ENCODE measurements at places on chromosomes 12 and 14.
A peak's percentile ranks its signal among the peaks of the same experiment; 100 is the strongest.

DNA sequence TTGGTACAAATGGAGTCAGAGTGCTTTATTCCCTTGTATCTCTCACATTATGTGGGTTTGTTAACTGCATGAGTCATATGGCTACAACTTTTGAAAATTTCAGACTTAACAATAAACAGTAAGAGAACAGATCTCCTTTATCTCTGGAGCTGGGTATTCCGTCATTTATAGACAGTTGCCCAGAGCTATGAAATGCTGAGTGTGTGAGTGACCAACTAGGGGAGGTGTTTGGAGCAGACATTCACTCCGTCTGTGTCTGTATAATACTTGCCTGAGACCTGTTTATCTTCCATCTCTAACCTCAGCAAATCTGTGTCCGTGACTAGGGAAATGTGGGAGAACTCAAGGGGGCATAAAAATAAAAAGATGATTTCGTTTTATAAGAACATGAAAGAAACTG lies 279.9 kb upstream of the FAR2 start:
- DNase-seq: no peak

- no peak for DNase-seq
Measured at GRCh38 chr14:99991331-99991730, 73.9 kb upstream of the EVL start.

GRCh38 chr14:37457334-37457733 lies 137.7 kb downstream of the FOXA1 start:
- no peak for DNase-seq

DNA sequence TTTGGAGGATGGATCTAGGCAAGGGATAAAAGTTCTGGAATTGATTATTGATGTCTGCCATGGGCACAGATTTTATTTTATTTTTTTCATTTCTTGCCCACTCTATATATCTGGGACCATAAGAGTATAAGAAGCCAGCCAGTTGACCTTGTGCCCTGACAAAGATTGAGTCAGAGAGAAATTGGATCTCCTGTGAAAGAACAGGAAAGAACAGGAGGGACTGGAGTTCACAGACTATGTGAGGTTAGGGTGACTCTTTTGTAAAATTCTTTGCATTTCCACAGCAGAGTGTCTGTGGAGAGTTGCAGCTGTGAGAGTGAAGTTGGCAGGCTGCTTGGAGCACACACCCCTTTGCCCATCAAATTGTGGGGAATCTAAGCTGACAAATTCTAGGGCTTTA lies 358.4 kb upstream of the TBX3 start:
- DNase-seq: no peak

GRCh38 chr14:24312736-24313507 lies 1.6 kb downstream of the LTB4R start:
- DNase-seq: no peak

DNA sequence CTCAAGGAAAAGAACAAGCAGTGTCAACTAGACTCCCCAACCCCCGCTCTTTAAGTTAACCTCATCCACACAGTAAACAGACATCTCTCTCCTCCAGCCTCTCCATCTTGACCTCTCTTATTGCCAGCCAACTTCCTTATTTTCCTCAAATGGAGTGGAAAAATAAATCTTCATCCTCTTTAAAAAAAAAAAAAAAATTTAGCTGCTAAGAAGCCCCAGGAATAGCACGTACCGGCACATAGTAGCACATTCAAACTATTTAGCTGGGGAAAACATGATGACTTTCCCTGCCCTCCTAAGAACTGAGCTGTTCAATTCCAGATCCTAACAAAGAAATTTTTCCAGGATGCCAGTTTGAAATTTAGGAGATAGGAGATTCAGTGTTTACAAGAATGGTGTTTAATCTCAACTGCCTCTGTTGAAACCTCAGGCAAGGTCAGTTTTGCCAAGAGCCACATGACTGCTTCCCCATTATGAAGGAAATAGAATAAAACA lies 90.8 kb downstream of the EPS8 start:
- DNase-seq: no peak

DNA sequence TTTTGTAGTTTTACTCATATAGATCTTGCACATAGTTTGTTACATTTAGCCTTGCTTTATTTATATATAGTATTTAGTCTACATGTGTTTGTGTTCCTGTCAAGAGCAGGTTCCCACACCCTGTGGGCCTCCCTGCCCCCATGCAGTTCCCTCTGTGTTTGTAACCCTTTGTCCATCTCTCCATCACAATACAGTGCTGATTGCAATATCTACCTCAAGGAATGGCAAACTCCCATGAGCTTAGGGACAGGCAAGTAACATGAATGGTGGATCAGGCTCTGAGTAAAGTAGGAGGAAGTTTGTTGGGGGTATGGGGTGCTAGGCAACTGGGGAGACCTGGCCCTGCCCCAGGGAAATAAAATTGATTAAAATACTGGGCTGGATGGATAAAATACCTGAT lies 151.9 kb upstream of the MYL2 start:
- DNase-seq: no peak

GRCh38 chr14:102043251-102044025 lies 43.4 kb downstream of the HSP90AA1 start:
- DNase-seq: no peak

DNA sequence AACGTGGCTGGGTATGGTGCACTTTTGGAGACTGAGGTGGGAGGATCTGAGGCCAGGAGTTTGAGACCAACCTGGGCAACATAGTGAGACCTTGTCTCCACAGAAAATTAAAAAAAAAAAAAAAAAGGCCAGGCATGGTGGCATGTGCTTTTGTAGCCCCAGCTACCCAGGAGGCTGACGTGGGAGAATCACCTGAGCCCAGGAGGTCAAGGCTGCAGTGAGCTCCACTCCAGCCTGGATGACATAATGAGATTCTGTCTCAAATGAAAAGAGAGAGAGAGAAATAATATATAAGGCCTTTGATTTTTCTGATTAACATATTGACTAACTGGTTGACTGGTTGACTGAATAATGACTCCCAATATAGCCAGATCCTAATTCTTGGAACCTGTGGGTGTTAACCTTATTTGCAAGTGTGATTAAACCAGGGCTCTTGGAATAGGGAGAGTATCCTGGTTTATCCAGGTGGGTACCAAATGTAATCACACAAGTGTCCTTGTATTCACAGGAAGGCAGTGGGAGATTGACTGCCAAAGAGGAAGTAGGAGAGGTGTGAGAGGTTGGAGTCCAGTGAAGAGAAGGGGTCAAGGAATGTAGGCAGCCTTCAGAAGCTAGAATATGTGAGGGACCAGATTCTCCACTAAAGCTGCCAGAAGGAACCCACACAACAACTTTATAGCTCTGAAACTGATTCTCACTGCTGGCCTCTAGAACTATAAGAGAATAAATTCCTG lies 12.0 kb downstream of the YY1 start:
- DNase-seq: no peak

GRCh38 chr14:58309086-58309485 lies 10.7 kb downstream of the ARID4A start:
- DNase-seq: no peak

- DNase-seq: no peak
Measured at GRCh38 chr14:31819281-31819680, 257.8 kb upstream of the ARHGAP5 start.

DNA sequence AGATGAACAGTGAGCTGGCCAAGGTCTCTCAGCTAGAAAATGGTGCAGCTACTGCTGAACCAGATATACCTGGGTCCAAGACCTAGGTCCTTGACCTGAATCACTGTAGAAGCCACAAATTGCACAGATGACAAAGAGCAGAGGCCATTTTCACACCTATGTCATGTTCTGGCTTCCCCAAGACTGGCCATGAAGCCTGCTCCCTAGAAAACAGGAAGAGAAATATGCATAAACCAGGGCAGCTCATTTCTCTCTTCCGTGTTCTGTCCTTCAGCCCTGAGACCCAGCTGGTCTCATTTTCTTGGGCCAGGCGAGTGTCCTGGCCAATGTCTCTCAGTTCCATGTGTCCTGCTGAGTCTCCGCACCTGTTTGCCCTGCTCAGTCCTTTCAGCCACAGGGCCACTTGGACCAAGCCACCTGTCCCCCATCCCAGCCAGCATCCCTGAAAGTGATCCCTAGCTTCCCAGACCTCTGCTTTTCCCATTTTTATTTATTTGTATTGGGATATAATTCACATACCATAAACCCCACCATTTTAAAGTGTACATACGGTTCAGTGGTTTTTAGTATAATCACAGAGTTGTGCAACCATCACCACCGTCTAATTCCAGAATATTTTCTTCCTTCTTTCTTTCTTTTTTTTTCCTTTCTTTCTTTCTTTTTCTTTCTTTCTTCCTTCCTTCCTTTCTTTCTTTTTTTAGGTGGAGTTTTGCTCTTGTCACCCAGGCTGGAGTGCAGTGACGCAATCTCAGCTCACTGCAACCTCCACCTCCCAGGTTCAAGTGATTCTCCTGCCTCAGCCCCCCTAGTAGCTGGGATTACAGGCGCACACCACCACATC lies 27.0 kb downstream of the P2RX7 start:
- DNase-seq: peak; percentile 98

GRCh38 chr14:99041141-99041819 lies 230.7 kb downstream of the BCL11B start:
- DNase-seq: no peak

- DNase-seq: no peak
Measured at GRCh38 chr14:56742391-56742878, 67.8 kb downstream of the OTX2 start.

GRCh38 chr12:128361400-128361995 lies 94.5 kb downstream of the TMEM132C start:
- no peak for DNase-seq

- DNase-seq: no peak
Measured at GRCh38 chr14:99570544-99571302, 33.3 kb downstream of the CCDC85C start.

DNA sequence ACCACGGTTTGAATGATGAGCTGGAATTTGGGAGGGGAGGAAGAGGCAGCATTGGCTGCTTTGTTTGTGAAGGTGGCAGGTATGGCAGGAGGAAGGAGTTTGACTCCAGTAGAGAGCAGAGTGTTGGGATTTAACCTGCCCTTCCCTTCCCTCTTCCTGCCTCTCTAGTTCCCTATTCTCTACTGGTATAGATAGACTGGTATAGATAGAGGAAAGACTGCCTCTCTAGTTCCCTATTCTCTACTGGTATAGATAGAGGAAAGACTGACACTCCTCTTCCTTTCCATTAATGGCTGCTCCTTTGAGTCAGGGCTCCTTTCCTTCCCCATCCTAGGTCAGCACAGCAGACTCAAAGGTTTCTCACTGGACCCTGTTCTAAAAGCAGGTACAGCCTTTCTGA lies 8.4 kb upstream of the SYCP3 start:
- no peak for DNase-seq

DNA sequence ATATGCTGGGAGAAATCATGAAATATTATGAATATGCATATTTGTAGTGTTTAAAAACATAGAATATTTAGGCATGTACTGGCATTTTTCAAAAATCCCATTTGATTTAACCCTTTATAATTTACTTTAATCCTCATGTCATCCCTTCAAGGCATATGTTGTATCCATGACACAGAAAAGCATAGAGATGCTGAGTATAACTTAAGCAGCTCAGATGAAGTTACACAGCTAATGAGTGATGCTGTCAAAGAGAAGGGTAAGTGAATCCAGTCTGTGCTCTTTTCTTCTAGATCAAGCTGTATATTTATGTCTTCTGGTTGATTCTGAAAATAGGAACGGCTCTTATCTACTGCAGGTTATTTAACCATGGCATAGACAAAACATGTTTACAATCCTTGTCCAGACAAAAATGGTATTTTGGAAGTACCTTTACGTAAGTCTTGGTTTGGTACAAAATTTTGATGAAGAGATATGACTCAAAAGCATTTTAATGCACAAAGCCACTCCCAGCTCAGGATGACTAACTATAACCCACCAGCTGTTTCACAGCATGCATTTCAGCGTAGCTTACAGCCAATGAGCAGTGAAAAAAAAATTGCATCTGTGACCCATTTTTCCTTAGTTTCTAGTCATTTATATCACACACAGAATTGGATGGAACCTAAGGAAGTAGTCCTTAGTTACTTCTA lies 201.7 kb downstream of the STXBP6 start:
- DNase-seq: no peak

DNA sequence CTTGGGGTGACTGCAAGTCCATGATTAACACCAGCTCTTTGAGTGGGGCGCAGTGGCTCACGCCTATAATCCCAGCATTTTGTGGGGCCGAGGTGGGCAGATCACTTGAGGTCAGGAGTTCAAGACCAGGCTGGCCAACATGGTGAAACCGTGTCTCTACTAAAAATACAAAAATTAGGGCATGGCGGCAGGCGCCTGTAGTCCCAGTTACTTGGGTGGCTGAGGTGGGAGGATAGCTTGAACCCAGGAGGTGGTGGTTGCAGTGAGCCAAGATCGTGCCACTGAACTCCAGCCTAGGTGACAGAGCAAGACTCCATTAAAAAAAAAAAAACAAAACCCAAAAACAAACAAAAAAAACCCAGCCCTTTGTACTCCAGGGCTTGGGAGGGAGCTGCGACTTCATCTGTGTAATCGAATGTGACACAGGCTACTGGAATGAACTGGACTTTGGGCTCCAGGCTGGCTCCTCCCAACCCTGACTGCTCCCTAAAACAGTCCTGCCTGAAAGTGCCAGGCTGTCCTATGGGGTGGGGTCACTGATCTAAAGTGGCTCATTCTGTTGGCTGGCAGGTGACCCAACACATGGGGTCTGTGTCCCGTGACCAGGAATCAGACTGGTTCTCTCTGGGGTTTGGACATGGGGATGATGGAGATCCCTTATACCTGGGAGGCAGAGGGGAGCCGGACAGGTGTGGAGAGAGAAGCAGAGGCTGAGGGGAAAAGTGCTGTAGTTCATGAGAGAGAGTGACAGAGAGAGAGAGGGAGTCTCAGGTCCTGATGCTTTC lies 9.3 kb upstream of the C12orf43 start:
- DNase-seq: no peak

- DNase-seq: no peak
Measured at GRCh38 chr12:127680516-127680915, 586.5 kb upstream of the TMEM132C start.

DNA sequence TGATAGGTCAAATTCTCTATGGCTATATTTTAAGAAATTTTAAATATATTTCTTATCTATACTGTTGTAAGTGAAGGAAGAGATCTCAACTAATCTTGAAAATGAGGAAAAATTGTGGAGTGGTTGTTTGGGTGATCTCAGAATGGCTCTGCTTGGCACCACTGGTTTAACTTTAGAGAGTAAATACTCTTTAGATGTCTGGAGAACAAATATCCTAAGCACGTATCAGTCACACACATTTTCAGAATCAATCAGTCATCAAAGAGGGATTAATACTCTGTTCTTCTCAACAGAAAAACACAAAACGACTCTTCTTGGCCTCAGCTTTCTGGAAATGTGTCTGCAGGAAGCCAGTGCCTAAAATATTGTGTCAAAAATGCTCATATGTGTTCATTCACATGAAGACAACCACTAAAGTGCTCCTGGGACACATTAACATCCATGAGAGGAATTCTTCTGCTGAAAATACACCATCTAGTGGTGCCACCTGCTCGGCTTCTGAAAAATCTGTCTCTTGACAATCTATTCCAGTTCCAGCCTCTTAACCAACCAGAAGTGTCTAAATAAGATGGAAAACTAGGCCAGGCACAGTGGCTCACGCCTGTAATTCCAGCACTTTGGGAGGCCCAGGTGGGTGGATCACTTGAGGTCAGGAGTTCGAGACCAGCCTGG lies 81.1 kb upstream of the CCDC198 start:
- no peak for DNase-seq

GRCh38 chr14:96408608-96409007 lies 16.7 kb downstream of the AK7 start:
- DNase-seq: no peak

GRCh38 chr12:90207799-90208198 lies 499.2 kb upstream of the ATP2B1 start:
- DNase-seq: no peak

Measured in cerebellar nuclear complex (tissue), 1 donor.